ENCODE measurements at places on chromosomes 2 and 18.

DNA sequence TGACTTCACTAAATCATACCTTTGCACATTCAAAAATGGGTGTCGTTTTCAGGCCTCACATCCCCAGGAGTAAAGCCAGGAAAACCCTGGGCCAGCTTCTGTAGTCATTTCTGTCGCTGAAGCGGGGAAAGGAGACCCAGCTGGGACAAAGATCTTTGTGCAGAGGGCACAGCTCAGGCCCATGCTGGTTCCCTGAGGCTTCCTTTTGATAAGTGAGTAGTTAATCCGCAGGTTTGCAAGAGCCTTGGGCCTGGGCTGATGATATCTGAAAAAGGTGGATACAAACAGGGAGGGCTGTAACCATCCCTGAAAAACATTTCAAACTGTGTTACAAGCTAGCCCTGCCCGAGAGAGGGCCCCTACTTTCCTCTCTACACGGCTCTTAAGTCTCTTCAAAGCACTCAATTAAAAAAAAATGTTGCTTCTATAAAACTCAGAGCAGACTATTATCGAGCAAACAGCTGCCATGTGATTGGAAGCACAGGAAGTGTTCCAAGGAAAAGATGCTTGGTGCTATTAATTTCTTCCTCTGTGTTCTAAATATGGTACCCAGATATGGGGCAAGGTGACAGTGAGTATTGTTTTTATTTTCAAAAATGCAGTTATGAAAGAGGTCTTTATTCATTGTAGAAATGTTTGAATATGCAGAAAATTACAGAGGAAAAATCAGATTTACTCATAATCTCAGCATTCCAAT lies 117.2 kb downstream of the LNPK start:
- no peaks in the 10 kb centered on the region for H3K4me1 ChIP-seq
- no peak for DNase-seq
- H3K27ac ChIP-seq: no peak overlapping the region

- no peaks in the 10 kb centered on the region for H3K4me1 ChIP-seq
- no peak for DNase-seq
- H3K27me3 ChIP-seq: no peaks in the 10 kb centered on the region
- no peak overlapping the region for H3K27ac ChIP-seq
- no peak overlapping the region for H3K4me3 ChIP-seq
These were observed 96.3 kb downstream of the NOL4 start for GRCh38 chr18:34128436-34128835.

- H3K36me3 ChIP-seq: no peaks in the 10 kb centered on the region
- H3K27me3 ChIP-seq: no peaks in the 10 kb centered on the region
- peaks cover 7% of the 10 kb centered on the region for H3K4me1 ChIP-seq
- H3K4me3 ChIP-seq: no peak overlapping the region
These were observed 270.9 kb downstream of the TTC32 start for GRCh38 chr2:19630921-19631320.

DNA sequence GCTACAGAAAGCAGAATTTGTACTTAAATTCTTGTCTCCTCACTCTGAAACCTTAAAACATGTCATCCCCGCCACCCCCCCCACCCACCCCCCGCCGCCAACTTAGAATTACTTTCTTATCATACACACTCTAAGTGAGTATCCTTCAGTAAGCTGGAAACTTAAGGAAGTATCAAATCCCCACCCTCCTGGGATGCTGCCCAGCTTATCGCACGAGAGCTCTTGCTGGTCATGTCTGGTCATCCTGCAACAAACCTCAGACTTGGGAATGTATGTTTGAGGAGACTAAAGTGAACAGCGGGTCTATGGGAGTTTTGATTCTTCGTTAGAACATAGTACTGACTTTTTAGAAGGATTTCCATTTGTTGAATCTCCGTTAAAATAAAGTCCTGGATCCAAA lies 203.3 kb downstream of the PTGR3 start:
- H3K27me3 ChIP-seq: no peaks in the 10 kb centered on the region
- no peaks in the 10 kb centered on the region for H3K4me1 ChIP-seq
- no peak for DNase-seq
- H3K4me3 ChIP-seq: no peak overlapping the region

DNA sequence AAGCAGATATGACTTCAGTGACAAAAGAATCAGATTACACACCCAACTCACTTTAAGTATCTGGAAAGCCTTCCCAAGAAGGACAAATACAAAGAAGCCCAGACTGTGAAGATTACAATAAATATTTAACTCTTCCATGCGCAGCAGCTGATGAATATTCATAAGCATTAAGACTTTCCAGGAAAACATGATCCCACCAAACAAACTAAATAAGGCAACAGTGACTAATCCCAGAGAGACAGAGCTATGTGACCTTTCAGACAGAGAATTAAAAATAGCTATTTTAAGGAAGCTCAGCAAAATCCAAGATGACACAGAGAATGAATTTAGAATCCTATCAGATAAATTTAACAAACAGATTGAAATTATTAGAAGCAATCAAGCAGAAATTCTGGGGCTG lies 108.2 kb upstream of the UBE2E3 start:
- DNase-seq: no peak
- H3K4me3 ChIP-seq: no peak overlapping the region
- no peaks in the 10 kb centered on the region for H3K36me3 ChIP-seq
- no peak overlapping the region for H3K27ac ChIP-seq
